Activated effector memory CD4-positive, alpha-beta T cell treated with Interleukin-2 at 50 U/mL for 16 hours (primary cell): ENCODE measurements at places on chromosomes 1 and 21.

DNA sequence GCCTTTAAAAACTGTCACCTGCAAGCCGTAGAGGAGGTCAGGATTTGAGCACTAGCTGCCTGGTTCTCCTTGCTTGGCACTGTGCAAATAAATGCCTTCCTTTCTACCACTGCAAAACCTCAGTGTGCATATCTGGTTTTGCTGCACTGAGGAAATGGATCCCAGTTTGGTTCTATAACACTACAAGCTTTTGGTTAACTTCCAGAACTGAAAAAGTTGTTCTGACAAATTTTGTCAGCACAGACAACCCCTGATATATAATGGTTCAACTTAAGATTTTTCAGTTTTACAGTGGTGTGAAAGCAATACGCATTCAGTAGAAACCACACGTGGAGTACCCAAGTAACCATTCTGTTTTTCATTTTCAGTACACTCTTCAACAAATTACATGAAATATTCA lies 29.8 kb upstream of the GALNT2 start:
- no peak for DNase-seq

GRCh38 chr1:195941795-195942194 lies 666.4 kb downstream of the KCNT2 start:
- no peak for DNase-seq

DNA sequence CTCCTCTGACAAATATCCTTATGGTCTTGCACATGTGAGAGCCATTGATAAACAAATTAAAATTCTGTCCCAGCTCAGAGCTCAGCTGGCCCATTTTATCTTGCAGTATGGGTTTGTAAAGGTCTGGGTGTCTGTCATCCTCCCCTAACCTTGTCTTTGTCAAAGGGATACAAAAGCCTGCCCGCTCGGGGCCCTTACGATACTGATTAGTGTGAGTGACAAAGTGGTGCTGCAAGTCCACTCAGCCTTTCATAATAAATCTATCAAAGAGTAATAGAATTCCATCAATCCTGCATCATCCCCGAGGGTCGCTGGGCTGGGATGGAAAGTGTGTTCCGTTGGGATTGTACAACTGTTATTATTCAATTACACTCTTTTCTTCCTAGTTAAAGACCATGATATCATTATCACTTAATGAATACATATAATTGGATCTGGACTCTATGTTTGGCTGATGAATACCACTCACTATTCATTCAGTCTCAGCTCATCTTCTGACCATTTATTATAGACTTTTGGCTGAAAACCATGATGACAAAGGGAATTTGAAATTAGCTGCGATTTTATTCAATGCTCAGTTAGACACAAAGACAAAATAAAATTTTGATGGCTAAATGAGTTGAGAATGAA lies 122.5 kb upstream of the FOXD3 start:
- no peak for DNase-seq

DNA sequence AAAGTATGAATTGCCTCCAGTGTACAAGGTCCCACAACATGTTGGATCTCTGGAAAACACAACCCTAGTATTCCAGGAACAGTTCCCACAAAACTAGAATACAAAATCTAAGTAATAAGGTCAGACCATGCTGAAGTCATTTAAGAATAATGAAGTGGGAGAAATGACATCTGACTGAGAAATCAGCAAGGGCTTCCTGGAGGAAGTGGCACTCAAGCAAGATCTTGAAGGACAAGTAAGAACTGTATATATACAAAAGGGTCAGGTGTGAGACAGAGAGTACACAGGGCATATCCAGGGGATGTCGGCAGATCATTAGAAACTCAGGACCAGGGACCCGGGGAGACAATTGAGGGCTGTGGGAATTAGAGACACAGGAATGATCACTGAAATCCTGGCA lies 18.7 kb downstream of the MIS18A start:
- DNase-seq = no peak

GRCh38 chr1:113769601-113769970 lies 10.3 kb upstream of the PHTF1 start:
- DNase-seq = no peak

GRCh38 chr1:102884238-102884637 lies 224.1 kb downstream of the COL11A1 start:
- DNase-seq = no peak

- no peak for DNase-seq
Measured at GRCh38 chr1:71273334-71273733, 192.5 kb upstream of the ZRANB2 start.

GRCh38 chr1:108190001-108190634 lies 10.0 kb downstream of the SLC25A24 start:
- no peak for DNase-seq

- no peak for DNase-seq
Measured at GRCh38 chr1:167328816-167329483, 108.3 kb downstream of the POU2F1 start.

DNA sequence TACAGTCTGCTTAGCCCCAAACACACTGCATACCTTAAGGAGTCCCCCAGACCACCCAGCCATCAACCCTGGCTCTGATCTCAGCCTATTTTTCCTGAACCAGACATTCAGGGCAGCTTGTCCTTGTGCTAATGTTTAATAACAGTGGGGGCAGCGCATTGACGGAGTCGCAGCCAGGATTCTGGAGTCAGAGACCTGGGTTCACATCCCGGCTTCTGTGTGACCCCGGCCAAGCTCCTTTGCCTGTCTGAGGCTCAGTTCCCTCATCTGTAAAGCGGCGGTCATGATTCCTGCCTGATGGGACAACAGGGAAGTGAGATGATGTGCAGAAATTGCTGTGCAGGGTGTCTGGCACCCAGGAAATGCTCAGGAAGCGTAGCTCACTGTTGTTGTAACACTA lies 63.1 kb downstream of the MATN1 start:
- DNase-seq = no peak

DNA sequence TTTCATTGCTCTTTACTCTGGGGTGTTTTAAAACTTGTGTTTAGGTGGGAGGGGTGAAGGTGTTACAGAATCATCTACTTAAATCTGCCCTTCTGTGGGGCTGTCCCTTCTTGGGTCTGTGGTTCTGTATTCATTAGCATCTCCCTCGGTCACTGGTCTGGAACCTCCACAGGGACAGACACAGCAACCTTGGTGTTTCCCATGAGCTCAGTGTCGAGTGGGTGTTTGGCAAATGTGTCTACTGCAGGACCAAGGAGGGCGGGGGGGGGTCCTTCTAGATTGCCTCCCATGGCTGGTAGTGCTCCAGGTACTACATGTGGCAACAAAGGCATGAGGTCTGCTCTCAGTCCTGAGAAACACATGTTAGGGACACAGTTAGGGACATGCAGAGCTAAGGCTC lies 273.4 kb downstream of the PCP4 start:
- DNase-seq = no peak

- peak; percentile 57 for DNase-seq
Measured at GRCh38 chr21:45820171-45821091, 161.1 kb upstream of the COL6A1 start.

GRCh38 chr1:23594927-23595353 lies 35.6 kb upstream of the ID3 start:
- no peak for DNase-seq

GRCh38 chr1:41465741-41466140 lies 18.7 kb downstream of the EDN2 start:
- DNase-seq = no peak

DNA sequence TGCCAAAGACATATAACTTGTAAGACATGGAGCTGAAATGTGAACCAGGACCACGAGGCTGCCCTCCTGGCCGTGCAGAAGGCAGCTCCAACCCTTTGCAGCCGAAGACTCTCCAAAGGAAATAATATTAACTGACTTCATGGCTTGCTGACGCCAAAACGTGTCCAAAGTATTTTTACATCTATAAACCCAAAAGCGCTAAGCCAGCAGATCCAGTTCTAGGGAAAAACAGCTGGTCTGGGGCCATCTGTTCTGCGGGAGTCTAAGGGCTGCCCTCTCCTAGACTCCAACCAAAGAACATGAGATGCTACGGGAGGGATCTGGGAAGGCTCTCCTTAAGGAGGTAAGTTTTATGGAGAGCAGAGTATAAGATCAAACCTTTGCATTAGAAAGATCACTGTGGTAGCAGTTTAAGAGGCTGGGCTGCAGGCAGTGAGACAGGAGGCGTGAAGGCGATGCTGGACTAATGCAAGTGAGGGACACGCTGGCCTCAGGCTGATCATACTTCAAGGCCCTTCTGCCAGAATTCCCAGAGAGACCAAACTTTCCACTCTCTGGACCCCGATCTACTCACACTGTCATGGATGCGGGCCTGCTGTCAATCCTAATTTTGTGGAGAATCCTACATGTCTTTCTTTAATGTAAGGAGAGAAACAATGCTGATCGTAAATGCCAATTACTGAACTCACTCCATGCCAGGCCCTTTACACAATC lies 1.2 kb downstream of the TMEM53 start:
- no peak for DNase-seq

GRCh38 chr1:15992582-15993500 lies 11.2 kb upstream of the SRARP start:
- DNase-seq = no peak

- peak; percentile 11 for DNase-seq
Measured at GRCh38 chr1:29197590-29197924, 15.9 kb upstream of the SRSF4 start.

- no peak for DNase-seq
Measured at GRCh38 chr1:200150006-200150405, 122.5 kb downstream of the NR5A2 start.

DNA sequence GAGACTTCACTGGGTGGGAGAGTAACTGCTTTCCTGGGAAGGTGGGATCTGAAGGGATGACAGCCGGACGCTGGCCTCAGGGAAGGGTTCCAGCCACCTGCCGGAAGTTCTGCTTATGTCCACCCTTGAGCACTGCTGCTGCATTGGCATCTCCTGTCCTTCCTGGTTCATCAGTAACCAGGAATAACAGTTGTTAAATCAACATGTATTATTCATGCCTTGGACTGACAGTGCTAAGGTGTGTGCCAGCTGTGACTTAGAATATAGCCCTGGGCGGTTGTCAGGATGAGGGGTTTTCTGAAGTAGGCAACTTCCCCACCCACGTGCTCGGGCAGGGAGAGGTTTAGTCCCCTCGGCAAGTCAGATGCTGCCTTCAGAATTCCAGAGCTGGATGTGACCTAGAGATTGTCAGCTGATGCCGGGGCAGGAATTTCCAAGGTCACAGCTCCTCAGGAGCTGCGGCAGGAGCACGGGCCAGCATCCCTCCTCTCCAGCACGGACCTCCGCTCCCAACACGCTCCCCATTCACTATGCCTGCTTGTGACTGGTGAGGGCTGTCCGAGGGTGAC lies 17.9 kb downstream of the CLDN14 start:
- DNase-seq = no peak

DNA sequence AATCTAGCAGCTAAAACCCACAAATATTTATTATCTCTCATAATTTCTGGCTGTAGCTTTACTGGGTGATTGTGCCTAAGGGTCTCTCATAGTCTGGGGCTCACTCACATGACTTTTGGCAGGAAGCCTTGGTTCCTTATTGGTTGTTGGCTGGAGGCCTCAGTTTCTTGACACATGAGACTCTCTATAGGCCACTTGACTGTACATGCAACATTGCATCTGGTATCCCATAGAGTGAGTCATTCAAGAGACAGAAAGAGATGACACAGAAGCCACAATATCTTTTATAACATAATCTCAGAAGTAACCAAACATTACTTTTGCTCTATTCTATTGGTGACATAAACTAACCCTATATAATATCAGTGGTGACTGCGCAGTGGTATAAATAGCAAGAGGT lies 128.5 kb upstream of the HNRNPU start:
- DNase-seq = no peak

DNA sequence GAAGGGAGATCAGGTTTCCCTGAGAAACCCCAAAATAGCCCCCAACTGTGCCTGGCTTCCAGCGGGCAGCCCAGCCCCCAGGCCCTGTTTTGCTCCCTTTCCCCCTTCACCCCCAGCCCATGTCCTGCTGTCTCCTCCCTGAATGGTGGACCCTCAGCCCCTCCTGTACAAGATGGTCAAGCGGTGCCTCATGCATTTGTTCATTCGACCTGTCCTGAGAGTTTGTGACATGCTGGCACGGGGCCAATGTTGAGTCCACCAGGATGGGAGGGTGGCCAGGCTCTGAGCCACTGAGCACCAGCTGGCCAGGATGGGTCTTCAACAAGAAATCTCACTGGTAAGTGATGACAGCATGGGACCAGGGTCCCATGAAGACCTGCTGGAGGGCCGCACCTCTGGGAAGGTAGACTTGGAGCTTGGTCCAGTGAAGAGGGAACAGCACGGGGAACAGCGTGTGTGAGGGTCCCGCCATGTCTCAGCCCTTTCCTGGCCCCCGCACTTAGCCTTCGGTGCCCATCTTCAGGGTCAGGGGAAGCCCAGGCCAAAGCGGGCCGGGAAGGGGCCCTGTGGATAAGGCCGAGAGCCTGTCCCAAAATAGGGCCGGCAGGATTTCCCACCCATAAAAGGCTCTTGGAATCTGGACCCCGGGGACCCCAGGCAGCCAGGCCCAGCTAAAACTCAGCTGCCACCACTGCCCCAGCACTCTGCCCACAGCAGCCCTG lies at the start of gene CALML6:
Gene CALML6, plus strand, starts transcription at position 290 of the 722 bp plus-strand sequence. Its CDS starts 21 bp downstream, at position 311.
- no peak for DNase-seq

- DNase-seq = no peak
Measured at GRCh38 chr1:30746212-30747032, 11.2 kb downstream of the LAPTM5 start.
